ENCODE measurements at places on chromosomes 6 and 20.

DNA sequence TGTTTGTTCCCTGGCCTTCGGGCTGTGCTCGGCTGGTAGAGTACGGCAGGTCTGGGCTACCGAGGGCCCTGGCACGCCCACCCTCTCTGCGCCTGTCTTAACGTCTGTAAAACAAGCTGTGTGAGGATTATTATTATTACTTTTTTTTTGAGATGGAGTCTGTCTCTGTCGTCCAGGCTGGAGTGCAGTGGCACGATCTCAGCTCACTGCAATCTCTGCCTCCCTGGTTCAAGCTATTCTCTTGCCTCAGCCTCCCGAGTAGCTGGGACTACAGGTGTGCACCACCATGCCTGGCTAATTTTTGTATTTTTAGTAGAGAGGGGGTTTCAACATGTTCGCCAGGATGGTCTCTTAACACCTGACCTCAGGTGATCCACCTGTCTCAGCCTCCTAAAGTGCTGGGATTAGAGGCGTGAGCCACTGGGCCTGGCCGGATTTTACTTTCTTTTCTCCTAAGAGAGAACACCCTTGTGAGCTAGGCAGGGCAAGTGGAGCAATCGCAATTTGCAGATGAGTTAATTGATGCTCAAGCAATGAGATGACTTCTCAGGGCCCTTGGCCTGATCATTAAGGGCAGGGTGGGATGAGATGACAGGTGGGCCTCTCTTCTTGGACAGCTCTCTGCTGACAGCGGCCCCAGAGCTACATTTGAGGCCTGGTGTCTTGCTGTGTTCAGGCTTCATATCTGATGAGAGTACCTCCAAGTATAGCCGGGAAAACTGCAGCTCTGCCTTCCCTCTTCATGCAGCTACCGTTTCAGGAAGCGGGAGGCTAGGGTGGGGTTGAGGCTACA is 859 bp upstream of the SMIM29 start:
- no peak for DNase-seq

DNA sequence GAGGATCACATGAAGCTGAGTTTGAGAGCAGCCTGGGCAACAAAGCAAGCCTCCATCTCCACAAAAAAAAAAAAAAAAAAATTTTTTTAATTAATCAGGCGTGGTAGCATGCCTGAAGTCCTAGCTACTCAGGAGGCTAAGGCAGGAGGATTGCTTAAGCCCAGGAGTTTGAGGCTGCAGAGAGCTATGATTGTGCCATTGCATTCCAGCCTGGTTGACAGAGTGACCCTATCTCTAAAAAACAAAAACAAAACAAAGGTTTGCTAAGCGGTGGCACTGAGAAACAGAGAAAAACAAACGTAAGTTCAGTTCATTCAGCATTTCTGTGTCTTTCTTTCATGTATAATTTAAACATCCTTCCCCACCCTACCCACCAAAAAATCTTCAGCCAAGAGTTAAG is 78.4 kb downstream of the ANKS1A start:
- no peak for DNase-seq

- DNase-seq: peak; percentile 82
Observed at GRCh38 chr20:54199721-54200176, 8.1 kb upstream of the PFDN4 start.

- no peak for DNase-seq
Observed at GRCh38 chr6:133892813-133893691, 4.1 kb downstream of the TCF21 start.

DNA sequence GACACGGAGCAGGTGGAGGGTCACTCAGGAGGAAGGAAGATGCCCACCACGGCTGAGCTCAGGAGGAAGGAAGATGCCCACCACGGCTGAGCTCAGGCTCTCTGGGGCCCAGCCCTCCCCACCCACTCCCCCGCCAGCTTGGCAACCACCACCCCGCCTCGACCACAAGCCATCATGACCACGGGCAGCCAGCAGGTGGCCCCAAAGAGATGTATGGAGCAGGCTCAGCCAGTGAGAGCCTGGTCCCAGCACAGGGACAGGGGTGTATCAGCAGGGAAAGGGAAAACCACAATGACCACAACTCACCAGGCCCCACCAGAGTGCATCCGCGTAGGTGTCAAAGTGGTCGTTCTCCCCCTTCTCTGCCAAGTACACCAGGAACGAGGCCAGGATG is 30.4 kb downstream of the KCNQ2 start:
- peak; percentile 77 for DNase-seq

DNA sequence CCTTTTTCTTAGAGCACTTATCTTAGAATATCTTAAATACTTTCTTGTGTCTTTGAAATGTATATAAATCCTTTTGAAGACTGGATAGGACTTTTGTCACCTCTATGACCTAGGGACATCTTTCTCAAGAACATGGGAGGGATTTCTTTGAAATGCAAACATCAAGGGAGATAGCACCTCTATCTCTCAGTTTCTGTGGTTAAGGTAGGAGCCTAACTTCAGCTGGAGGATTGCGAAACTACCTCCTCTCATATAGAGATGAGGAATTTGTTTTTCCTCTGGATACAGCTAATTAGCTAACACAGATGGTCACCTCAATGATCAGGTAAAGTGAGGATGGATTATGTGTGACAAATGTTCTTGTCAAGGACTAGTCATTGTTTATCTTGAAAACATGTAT is 631.3 kb upstream of the IMPG1 start:
- DNase-seq: no peak

DNA sequence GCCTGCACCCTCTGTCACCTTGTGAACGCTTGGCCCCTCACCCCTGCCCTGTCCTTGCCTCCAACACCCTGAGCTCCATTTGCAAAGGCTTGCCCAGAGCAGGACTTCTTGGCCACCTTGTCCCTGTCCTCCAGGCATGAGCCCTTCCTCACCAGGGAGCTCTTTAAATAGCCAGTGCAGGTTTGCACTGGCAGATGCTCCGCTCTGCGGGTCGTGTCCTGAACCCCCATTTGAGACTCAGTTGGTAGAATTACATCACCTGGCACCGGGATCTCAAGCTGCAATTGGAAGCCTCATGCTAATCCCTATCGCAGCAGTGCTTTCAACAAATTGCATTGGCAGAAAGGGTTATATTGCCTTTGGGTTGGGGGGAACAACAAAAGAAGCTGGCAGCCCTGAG is 85.9 kb downstream of the TRMT6 start:
- no peak for DNase-seq

GRCh38 chr20:10447028-10447427 is 11.9 kb downstream of the SLX4IP start:
- DNase-seq: peak; percentile 93

GRCh38 chr6:89575562-89575960 is 63.0 kb downstream of the LYRM2 start:
- DNase-seq: no peak

DNA sequence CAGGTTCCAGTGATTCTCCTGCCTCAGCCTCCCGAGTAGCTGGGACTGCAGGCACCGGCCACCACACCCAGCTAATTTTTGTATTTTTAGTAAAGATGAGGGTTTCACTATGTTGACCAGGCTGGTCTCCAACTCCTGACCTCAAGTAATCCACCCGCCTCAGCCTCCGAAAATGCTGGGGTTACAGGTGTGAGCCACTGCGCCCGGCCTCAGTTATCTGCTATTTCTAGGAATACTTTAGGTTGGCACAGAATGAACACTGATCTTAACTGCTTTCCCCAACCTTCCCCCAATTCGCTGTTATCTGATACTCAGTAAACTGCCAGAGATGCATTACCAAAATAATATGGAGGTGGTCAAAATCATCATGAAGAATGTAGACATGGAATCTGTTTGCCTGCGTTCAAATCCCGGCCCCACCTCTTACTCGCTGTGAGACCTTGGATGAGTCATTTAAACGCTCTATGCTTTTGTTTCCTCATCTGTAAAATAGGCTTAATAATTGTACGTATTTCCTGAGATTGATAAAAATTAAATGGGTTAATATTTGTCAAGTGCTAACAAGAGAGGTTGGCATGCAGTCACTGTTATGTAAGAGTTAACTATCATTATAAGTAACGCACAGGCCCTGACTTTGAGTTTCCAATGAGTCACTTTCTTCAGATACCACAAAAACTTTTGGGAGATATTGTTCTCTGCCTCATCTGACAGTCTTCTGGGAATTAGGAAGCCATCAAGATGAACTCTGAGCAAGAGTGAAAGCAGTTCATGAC is 44.5 kb upstream of the NCOA3 start:
- peak; percentile 45 for DNase-seq

DNA sequence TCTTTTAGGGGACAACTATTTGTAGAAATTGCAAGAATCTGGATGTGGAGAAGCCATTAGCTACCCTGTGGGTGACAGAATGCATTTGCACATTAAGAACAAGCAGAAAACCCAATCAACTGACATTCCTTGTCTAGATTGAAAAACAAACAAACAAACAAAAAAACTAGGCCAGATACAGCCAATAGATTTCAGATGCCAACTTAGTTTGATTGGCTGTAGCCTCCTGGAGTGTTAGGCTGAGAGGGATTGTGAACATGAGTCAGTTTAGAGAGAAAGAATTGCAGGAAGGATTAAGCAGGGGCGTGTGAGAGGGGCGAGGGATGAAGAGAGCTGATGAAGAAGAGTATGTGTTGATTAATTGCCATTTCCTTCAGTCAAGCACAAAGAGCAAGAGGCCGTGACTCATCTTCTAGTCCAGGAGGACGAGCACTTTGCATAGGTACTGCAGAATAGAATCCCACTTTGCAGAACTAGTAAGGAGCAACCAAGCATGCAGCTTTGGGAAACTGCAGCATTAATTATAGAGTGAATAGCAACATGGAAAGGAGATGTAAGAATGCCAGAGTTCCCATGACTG is 188.0 kb upstream of the RAB32 start:
- DNase-seq: no peak
